Calu3 (cell line): ENCODE measurements at places on chromosomes 16 and 17. TPM values are rescaled to one million over a fixed set of nuclear protein-coding genes. Genes with fewer than 3 reads are reported as not detected.

DNA sequence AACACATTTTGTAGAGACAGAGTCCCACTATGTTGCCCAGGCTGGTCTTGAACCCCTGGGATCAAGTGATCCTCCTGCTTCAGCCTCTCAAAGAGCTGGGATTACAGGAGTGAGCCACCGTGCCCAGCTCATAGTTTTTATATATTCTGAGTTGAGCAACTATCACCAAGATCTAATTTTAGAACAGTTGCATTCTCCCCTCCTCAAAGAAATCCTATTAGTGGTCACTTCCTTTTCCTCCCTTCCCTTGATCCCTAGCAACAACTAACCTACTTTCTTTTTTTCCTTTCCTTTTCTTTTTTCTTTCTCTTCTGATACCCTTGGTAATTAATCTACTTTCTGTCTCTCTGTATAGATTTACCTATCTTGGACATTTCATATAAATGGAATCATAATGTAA, 61.5 kb upstream of the B4GALNT2 start:
- no peak overlapping the region for H3K4me3 ChIP-seq
- no peak overlapping the region for H3K27ac ChIP-seq
- DNase-seq = no peak
- H3K4me1 ChIP-seq = no peaks in the 10 kb centered on the region

- H3K4me3 ChIP-seq = no peak overlapping the region
- peaks cover 24% of the 10 kb centered on the region for H3K27me3 ChIP-seq
- no peak overlapping the region for H3K27ac ChIP-seq
- DNase-seq = no peak
Measured at GRCh38 chr17:40447148-40447644, 3.9 kb downstream of the IGFBP4 start.

DNA sequence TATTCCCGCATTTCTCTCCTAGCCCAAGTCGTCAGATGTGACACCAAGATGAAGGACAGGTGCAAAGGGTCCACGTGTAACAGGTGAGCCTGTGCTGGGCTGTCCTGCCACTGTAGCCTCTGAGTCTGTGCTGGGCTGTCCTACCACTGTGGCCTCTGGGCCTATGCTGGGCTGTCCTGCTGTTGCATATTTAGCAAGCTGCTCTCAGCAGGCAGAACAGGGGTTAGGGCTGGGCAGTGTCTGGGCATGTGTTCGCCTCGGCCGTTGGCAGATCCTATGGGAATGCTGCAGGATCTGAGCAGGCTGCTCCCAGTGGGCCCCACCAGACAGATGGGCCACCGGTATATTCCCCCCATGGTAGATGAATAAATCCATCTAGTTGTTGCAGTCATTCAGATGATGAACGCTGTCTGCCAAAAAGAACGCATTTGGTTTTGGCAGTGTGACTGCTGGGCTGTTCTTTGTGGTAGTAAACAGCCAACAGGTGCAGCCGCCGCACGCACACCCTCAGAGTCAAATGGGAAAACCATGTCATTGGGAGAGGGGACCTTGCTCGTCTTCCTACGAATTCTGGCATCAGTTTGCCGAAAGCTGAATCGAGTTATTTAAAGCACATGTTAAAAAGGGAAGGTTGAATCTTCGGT, 49.2 kb downstream of the CRISPLD2 start:
- no peaks in the 10 kb centered on the region for H3K4me1 ChIP-seq
- no peaks in the 10 kb centered on the region for H3K27me3 ChIP-seq
- no peak for DNase-seq
- H3K27ac ChIP-seq = no peak overlapping the region
- H3K36me3 ChIP-seq = no peaks in the 10 kb centered on the region

DNA sequence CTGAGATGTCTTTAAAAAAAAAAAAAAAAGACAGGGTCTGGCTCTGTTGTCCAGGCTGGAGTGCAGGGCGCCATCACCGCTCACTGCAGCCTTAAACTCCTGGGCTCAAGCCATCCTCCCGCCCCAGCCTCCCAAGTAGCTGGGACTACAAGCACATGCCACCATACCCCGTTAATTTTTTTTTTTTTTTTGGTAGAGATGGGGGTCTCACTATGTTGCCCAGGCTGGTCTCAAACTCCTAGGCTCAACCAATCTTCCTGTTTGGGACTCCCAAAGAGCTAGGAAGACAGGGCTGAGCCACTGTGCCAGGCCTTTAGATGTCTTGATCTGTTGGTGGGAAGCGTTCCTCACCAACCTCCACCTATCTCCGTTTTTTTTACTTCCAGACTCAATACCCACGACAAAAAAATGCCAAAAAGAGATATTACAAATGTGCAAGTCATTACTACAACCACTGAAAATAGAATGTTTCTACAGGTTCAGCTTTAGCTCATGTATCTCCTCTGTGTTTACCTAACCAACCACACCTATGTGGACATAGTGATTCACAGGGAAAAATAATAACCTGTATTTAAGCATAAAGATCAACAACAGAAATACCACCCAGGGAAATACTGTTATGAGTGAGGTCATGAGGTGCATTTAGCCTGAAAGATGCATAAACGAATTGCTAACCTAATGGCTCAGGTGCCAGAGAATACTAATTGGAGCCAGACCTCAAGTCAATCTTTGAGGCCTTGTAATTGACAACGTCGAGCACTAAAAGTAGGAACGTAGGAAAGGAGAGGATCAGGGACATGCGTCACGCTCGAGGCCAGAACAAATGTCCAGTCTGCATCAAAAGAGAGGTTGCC, 22.6 kb downstream of the NACA2 start:
- peak; percentile 14 for DNase-seq
- H3K27me3 ChIP-seq = no peaks in the 10 kb centered on the region
- H3K27ac ChIP-seq = peak overlapping the region; percentile 97
- peaks cover 12% of the 10 kb centered on the region for H3K4me1 ChIP-seq
- no peaks in the 10 kb centered on the region for H3K36me3 ChIP-seq

GRCh38 chr17:63987221-63988126, 10.7 kb upstream of the PRR29 start:
- H3K27ac ChIP-seq = no peak overlapping the region
- H3K36me3 ChIP-seq = peaks cover 5% of the 10 kb centered on the region
- no peak for DNase-seq
- H3K4me1 ChIP-seq = no peaks in the 10 kb centered on the region
- H3K27me3 ChIP-seq = peaks cover 42% of the 10 kb centered on the region
- H3K4me3 ChIP-seq = no peak overlapping the region

- H3K4me1 ChIP-seq = no peaks in the 10 kb centered on the region
- H3K36me3 ChIP-seq = peaks cover 3% of the 10 kb centered on the region
- no peak overlapping the region for H3K27ac ChIP-seq
- H3K4me3 ChIP-seq = no peak overlapping the region
- no peak for DNase-seq
Measured at GRCh38 chr16:49085686-49086085, 196.0 kb downstream of the CBLN1 start.

GRCh38 chr17:65696739-65697394, 135.4 kb upstream of the AXIN2 start:
- no peak overlapping the region for H3K4me3 ChIP-seq
- no peaks in the 10 kb centered on the region for H3K36me3 ChIP-seq

DNA sequence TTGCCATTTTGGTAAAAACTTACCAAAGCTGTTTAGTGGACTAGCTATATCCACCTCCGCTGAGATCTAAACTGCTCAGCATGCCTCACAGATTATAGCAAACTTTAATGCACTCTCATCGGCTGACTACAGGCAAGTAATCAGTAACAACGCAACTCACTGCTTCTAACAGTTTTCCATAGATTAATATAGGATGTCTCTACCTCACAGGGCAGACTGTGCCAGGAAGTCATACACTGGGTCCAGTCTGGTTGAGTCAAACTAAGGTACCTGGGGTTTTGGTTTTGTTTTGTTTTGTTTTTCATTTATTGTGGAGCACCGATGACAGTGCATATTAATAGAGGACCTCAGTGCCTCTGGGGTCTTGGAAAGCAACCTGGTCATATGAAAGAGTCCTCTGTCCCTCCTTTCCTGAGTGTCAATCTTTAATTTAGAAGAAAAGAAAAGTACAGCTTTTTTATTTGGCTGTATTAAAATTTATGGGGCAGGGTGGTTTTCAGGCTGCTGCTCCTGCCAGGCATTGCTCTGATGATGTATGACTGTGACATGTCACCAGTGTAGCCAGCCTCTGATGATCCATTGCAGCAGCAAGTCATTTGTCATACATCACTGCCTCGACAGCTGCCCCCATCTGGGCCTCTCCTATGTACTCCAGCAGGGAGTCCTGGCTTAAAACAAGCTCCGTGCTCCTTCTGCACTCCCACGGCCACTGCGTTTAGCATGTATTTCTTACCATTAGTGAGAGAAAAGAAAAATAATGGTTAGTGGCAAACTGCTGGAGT, 854.1 kb downstream of the KCNJ2 start:
- no peak for DNase-seq
- no peaks in the 10 kb centered on the region for H3K4me1 ChIP-seq
- H3K27ac ChIP-seq = no peak overlapping the region
- H3K4me3 ChIP-seq = no peak overlapping the region
- no peaks in the 10 kb centered on the region for H3K27me3 ChIP-seq
- H3K36me3 ChIP-seq = no peaks in the 10 kb centered on the region

GRCh38 chr17:77735566-77736198, 222.8 kb upstream of the TNRC6C start:
- H3K4me3 ChIP-seq = no peak overlapping the region
- H3K4me1 ChIP-seq = peaks cover 6% of the 10 kb centered on the region
- no peak for DNase-seq
- peaks cover 98% of the 10 kb centered on the region for H3K27me3 ChIP-seq
- no peak overlapping the region for H3K27ac ChIP-seq

- H3K4me3 ChIP-seq = no peak overlapping the region
- DNase-seq = no peak
- H3K36me3 ChIP-seq = no peaks in the 10 kb centered on the region
Measured at GRCh38 chr17:46011711-46012505, 12.9 kb downstream of the STH start.

- H3K4me1 ChIP-seq = no peaks in the 10 kb centered on the region
- no peaks in the 10 kb centered on the region for H3K36me3 ChIP-seq
- H3K27me3 ChIP-seq = no peaks in the 10 kb centered on the region
- no peak overlapping the region for H3K4me3 ChIP-seq
- no peak for DNase-seq
Measured at GRCh38 chr17:10022416-10022815, 117.3 kb upstream of the RCVRN start.

DNA sequence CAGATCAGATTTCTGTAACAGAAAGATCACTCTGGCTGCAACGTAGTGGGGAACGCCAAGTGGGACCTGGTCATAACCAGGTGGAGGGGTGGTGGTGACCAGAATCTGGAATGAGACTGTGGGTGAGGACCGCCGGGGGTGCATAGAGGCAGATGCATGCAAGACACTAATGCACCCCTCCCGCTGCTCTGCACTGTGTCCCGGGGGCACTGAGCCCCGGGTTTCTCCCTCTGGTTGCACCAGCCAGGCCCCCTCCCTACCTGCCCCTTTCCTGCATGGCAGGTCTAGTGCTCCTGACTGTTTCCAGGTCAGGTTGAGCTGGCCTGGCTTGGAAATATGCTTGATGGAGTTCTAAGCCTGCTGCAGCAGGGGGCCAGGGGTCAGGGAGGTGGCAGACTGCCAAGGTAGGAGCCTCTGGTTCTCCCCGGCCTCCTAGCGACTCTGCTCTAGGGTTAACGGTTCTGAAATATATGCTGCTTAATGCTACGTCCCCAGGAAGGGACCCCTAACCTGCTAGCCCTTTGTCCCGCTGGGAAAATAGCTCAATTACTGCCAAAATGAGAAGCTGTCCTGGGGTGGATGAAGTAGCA, 94.3 kb downstream of the SDK2 start:
- no peaks in the 10 kb centered on the region for H3K36me3 ChIP-seq
- H3K27ac ChIP-seq = no peak overlapping the region
- H3K4me3 ChIP-seq = no peak overlapping the region
- H3K4me1 ChIP-seq = no peaks in the 10 kb centered on the region

DNA sequence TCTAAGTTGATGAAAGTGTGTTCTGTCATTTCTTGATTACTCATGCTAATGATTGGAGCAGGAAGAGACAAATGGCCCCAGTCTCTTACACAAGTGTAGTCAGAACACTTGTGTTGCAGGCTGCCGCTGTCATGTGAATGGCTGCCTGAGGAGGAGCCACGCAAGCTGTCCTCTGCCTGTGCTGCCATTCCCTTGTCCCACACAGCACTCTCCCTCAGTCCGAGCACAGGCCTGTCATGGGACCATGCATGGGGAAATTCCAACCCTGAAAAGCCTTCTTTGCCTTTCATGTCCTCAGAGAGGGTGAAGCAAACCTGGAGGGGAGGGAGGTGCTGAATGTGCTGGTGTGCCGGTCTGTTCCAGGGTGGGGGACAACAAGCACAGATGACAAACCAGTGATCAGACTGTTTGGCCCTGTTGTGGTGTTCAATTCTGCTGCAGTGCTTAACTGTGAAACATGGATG, 109.4 kb downstream of the MRTFB start:
- H3K36me3 ChIP-seq = no peaks in the 10 kb centered on the region
- no peak overlapping the region for H3K4me3 ChIP-seq
- no peak overlapping the region for H3K27ac ChIP-seq
- no peaks in the 10 kb centered on the region for H3K4me1 ChIP-seq

DNA sequence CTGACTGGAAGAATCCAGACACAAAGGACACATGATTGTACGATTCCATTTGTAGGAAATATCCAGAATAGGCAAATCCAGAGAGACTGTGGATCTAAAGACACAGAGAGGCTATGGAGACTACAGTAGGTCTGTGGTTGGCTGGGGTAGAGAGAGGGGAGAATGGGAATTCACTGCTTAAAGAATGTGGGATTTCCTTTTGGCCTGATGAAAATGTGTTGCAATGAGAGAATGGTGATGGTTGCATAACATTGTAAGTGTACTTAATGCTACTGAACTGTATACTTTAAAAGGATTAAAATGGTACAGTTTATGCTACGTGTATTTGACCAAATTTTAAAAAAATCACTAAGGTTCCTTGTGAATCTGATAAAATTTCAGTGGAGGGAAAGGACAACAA, 62.1 kb downstream of the GPRC5B start:
- peaks cover 9% of the 10 kb centered on the region for H3K36me3 ChIP-seq
- H3K4me3 ChIP-seq = no peak overlapping the region
- no peak for DNase-seq
- peaks cover 38% of the 10 kb centered on the region for H3K4me1 ChIP-seq
- H3K27me3 ChIP-seq = no peaks in the 10 kb centered on the region

- H3K27ac ChIP-seq = no peak overlapping the region
- no peak overlapping the region for H3K4me3 ChIP-seq
- H3K27me3 ChIP-seq = no peaks in the 10 kb centered on the region
- DNase-seq = no peak
- H3K36me3 ChIP-seq = peaks cover 10% of the 10 kb centered on the region
- no peaks in the 10 kb centered on the region for H3K4me1 ChIP-seq
Measured at GRCh38 chr17:60231691-60232090, 81.9 kb downstream of the CA4 start.

GRCh38 chr16:9095171-9095570, 3.7 kb downstream of the HAPSTR1 start:
- peak overlapping the region; percentile 93 for H3K27ac ChIP-seq
- DNase-seq = no peak
- no peaks in the 10 kb centered on the region for H3K27me3 ChIP-seq
- peaks cover 58% of the 10 kb centered on the region for H3K4me1 ChIP-seq
- peaks cover 96% of the 10 kb centered on the region for H3K36me3 ChIP-seq

- H3K4me1 ChIP-seq = no peaks in the 10 kb centered on the region
- H3K27me3 ChIP-seq = no peaks in the 10 kb centered on the region
- no peaks in the 10 kb centered on the region for H3K36me3 ChIP-seq
- H3K4me3 ChIP-seq = no peak overlapping the region
- DNase-seq = no peak
Measured at GRCh38 chr17:66123163-66123562, 68.8 kb downstream of the CEP112 start.

TOX3 gene
- 27.4 and 29.4 TPM in 2 replicates for total RNA-seq

MRPL45 gene
- total RNA-seq = 171 and 174 TPM in 2 replicates

RNF135 gene
- total RNA-seq = 7.5 and 11.4 TPM in 2 replicates

C1QTNF8 gene
- not detected in 2 replicates for total RNA-seq

NPIPB9 gene
- total RNA-seq = 5.2 and 7.0 TPM in 2 replicates

SCGB1C2 gene
- not detected in 2 replicates for total RNA-seq

NTN3 gene
- total RNA-seq = not detected in 2 replicates

SEPTIN12 gene
- total RNA-seq = not detected in 2 replicates

KRT33A gene
- total RNA-seq = not detected in 2 replicates

HAP1 gene
- total RNA-seq = 0.86 and 1.2 TPM in 2 replicates

PABPN1L gene
- not detected in 2 replicates for total RNA-seq

MILR1 gene
- 4.9 and 7.6 TPM in 2 replicates for total RNA-seq
